Tibial nerve (tissue), 4 donors: ENCODE measurements at places on chromosomes 6 and 20. TPM values are rescaled to one million over a fixed set of nuclear protein-coding genes. Genes with fewer than 3 reads are reported as not detected.

BFSP1 gene
- total RNA-seq, result not detected

DNA sequence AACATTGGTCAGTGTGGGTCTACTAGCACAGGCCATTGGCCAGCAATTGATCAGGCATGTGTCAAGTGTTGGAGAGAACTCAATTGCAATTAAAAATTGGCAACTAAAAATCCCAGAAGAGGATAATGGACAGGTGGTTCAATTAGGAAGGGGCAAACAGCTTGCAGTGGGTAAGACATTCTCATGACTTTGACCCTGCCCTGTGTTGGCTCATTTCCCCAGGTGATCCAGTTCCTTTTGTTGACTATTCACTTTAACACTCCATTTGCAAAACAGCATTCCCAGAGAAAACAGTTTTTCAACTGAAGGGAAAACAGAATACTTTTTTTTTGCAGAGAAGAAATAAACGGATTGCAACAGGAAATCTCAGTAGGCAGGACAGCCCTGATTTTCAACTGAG, 28.9 kb upstream of the SCGN start:
- no peak overlapping the region for H3K4me3 ChIP-seq
- no peaks in the 10 kb centered on the region for H3K27me3 ChIP-seq
- peaks cover 5% of the 10 kb centered on the region for H3K36me3 ChIP-seq
- no peak for DNase-seq
- no peak overlapping the region for H3K27ac ChIP-seq

DNA sequence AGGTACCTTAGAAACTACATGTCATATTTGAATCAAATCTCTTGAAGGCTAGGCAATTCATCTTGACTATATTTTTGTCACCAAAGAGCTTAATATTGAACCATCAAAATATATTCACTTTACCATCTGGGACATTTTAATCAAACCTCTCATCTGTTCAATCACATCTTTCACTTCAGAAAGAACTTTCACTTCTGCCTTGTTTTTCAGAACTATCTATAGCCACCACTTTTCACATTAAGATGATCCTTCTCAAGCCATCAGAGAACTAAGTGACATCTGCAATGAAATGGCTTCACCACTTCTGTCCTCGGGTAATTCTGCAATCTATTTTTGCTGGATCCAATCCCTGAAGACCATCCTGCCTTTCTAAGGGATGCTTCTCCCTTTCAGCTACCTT, 57.8 kb downstream of the OR2B2 start:
- H3K36me3 ChIP-seq, result no peaks in the 10 kb centered on the region
- H3K4me3 ChIP-seq, result no peak overlapping the region
- no peak for DNase-seq
- H3K27ac ChIP-seq, result no peak overlapping the region
- peaks cover 2% of the 10 kb centered on the region for H3K27me3 ChIP-seq

DNA sequence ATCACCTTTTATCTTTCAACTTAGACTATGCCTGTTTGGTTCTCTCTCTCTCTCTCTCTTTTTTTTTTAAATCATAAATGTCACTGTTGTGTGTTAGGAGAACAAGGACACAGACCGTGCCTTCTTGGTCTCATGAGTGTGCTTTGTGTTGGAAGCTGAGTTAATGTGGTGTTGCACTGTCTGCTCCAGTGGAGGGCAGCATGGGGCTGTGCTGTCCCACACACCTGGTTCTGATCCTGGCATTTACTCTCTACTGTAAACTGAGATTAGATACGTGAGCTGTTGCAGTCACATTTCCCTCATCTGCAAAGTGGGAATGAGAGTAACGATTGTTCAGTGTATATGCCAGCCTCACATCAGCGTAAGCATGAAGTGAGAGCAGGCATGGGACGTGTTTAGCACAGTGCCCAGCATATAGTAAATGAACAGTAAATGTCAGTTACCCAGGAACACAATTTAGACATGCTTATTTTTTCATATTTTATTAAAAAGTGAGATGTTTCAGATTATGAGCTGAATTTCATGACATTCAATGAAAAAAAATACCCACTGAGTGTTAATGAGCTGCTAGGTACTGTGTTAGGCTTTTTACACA, 161.1 kb downstream of the FARS2 start:
- no peak for DNase-seq
- no peak overlapping the region for H3K27ac ChIP-seq
- no peaks in the 10 kb centered on the region for H3K4me1 ChIP-seq

DNA sequence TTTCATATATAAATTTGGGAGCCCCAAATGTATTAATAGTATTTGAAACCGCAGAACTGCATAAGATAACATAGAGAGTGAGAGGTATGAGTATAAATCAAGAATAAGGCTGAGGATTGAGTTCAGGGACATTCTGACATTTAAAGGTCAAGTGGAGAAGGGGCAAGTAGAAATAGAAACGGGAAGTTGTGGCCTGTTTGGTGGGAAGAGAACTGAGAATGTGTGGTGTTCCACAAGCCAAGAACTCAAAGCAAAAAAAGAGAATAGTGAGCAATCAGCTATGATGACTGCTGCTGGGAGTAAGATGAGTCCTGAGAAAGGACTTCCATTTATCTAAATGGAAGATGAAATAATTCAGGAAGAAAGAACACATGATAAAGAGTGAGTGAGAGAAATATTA, 418.4 kb downstream of the CD109 start:
- DNase-seq, result no peak
- no peak overlapping the region for H3K4me3 ChIP-seq
- H3K27ac ChIP-seq, result no peak overlapping the region
- no peaks in the 10 kb centered on the region for H3K4me1 ChIP-seq
- no peaks in the 10 kb centered on the region for H3K27me3 ChIP-seq
